ENCODE measurements at places on chromosomes 7 and 10.

GRCh38 chr7:117631652-117632051 is 151.8 kb downstream of the CFTR start:
- no peak for DNase-seq

GRCh38 chr10:43160921-43161255 is 22.6 kb downstream of the CSGALNACT2 start:
- DNase-seq, result no peak

- DNase-seq, result no peak
Observed at GRCh38 chr7:2632733-2633537, 1.1 kb downstream of the TTYH3 start.

GRCh38 chr10:9992661-9993060 is 1025.0 kb upstream of the CELF2 start:
- DNase-seq, result no peak

DNA sequence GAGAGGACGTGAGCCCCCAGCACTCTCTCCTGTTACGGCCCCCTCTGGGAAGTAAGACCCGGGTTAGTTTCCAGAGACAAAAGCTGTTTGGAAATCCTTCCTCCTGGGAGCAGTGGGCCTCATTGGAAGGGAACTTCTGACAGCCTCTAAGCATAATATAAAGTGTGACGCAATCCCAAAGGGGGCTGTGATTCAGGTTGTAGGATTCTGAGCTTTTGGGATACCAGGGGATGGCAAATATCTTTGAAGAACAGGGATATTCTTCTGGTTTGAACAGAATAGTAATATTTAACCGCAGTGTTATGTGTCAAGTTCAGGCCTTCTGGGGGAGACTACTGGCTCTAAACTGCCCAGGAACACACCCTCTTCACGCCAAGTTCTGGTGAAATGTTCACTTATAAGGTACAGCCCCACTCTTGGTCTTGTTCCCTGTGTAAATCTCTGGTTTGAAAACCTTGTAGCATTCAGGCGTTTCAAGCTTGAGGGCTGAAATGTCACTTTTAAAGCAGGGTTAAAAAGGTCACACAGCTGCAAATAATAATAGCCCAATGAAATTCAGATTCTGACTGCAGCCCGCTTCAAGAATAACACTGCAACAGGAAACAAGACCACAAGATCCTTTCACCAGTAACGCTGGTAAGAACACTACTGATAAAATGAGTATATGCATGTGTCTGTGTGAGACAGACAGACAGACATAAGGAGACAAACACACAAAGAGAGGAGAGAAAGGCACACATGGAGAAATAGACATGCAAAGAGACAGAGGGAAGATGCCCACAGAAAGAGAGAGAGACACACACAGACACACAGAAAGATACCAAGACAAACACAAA is 69.0 kb downstream of the CREB5 start:
- no peak for DNase-seq

GRCh38 chr7:51279391-51280023 is 37.1 kb downstream of the COBL start:
- no peak for DNase-seq
